ENCODE measurements at places on chromosomes 3 and 15.

DNA sequence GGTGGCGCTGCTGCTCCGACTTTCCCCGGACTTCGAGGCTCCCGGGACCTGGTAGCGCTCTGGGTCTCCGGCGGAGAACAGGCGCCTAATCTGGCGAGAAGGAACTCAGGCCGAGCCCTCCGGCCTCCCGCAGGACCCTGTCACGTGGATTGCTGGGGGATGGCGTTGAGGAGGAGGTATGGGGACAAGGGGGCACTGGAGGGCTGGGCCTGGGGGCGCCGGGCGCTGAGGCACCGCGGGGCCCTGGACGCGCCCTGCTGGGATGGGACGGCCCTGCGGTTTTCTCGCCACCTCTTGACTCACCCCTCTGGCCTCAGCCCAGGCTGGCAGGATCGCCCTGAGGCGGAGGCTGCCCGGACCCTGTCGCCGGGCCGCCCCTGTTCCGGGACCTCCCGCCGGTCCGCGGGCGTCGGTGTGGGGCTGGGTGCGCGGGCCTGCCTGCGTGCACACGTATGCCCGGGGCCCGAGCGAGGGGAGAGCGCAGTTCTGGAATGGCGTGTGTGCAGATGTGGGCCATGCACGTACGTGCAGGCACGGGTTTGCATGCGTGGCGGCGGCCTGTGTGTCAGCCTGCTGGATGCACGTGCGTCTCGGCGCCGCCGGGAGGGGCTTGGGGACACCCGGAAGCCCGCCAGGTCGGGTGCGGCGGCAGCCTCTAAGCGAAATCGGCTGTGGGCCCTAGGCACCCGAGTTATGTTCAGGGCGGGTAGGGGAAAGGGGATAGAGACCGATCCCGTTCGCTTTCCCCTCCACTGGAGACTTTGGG is 752 bp downstream of the C15orf39 start:
- DNase-seq, result peak; percentile 82

- no peak for DNase-seq
Measured at GRCh38 chr15:88504445-88504844, 36.9 kb downstream of the MRPS11 start.

DNA sequence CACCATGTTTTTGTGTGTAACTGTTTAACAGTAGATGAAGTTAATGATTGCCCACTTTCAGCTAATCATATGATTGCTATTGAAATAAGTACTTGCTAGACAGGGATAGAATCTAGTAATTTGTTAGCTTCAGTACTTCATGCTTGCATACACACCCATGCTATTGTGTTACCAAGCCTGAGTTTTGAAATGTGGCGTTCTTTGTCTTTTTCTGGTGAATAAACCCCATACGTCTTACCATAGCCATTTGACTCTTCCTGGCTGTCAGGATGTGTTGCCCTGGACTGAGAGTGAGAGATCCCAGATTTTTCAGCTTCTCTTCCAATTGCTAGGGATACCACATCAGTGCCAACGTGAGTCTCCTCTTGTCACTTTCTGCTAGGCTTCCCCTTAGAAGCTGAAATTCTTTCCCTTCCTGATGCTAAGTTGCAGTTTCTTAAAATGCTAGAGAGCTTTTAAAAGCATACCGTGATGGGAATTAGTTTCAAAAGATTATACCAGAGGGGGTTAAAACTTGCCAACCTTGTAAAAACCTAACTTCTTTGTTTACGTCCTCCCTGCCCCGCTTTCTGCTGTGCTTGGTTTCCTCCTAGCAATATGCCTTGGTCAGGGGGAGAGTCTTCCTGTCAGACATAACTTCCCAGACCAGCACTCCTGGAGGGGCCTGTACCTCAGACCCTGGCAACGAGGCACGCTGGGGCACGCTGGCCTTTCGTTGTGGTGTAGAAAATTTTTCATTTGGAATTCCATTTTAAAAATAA is 62.9 kb upstream of the ULK4 start:
- DNase-seq, result peak; percentile 78

DNA sequence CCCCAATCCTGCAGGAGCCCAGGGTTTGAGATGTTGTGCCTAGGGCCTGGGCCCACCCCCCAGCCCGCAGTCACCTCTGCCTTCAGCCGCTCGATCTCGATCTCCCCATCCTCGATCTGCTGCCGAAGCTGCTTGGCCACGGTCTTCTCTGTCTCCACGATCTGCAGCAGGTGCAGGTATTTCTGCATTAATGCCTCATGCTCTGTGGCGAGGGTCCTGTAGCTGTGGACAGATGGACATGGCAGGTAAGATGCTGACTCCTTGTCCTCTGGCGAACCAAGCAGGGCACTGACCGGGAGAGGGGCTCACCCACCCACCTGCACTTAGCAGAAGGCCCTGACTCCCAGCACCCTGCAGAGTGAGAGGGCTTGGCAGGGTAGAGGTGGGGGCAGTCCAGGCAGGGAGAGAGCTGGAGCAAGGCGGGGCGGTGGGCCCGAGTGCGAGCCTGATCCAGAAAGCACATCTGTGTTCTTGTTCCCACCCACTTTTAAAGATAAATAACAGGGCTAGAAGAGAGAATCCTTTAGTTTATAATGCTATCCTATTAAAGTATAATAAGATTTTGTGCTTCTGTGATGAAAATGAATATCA is 32.2 kb downstream of the RASGRF1 start:
- DNase-seq, result no peak

GRCh38 chr15:70415398-70415797 is 317.7 kb upstream of the TLE3 start:
- DNase-seq, result peak; percentile 65

GRCh38 chr15:44595656-44596510 is 58.9 kb downstream of the EIF3J start:
- DNase-seq, result no peak

Measured in kidney (tissue), 22 donors.